ENCODE measurements at places on chromosomes 5 and 9. TPM values are rescaled to one million over a fixed set of nuclear protein-coding genes. Genes with fewer than 3 reads are reported as not detected.

SLC2A6 gene
- total RNA-seq, result 19.6 TPM

OGN gene
- total RNA-seq, result 18.1 TPM

DPM2 gene
- 41.1 TPM for total RNA-seq

ELP1 gene
- total RNA-seq, result 24.2 TPM

GCNT1 gene
- 9.9 TPM for total RNA-seq

- DNase-seq, result no peak
Measured at GRCh38 chr9:86842573-86842972, 104.7 kb downstream of the GAS1 start.

Data from ureter (tissue), 1 donor.